ENCODE measurements at places on chromosomes 16 and 17.

DNA sequence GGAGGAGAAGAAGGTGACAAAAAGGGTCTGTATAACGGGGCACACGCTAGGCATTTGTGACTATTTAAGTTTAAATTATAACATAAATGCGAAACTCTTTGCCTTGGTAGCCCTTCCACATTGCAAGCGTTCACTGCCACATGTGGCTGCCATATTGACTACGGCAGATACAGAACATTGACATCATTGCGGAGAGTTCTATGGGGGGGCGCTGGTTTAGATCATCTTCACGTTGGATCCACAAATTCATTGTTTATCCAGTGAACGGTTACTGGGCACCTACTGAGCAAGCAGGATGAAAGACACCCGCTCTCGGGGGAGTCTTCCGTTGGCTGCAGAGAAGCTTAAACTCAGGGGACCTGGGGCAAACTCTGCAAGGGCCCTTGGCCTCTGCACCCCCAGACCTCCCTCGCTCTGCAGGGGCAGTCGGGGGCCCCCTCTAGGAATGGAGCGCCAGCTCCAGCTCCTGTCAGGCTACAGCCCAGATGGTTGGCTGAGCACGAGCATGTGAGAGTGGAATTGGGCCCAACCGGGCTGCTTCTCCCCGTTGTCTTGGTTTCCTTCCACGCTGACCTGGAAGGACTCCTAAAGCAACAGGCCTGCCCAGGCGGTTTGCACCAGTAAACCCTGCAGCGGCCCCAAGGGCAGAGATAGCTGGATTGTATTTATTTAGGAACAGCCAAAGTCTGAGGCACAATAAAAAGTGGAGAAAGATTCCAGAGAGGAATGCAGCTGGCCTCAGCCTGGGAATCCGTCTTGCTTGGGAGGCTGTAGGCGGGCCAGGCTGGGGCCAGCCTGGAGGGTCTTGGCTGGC lies 172.2 kb downstream of the SEC14L1 start:
- DNase-seq = peak; percentile 18

DNA sequence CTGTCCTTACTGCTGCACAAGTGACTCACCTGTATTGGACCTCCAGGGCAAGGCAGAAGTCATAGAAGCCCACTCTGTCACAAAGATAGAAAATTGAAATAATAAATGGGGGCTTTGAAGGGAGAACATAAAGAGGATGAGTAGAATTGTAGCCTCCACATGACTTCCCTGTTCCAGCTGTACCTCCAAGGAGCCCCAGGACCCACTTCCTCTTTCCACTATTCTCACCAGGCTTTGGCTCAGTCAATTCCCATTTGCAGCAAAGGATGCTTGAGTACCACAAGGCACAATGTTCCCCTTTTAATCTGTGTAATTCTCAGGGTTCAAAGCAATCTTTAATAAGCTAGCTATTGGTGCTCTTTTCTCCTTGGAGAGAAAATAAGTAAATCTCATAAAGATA lies 512.1 kb downstream of the TOX3 start:
- no peak for DNase-seq

GRCh38 chr16:67449336-67449735 lies 18.4 kb downstream of the HSD11B2 start:
- no peak for DNase-seq

- no peak for DNase-seq
Measured at GRCh38 chr17:62745806-62746205, 62.3 kb downstream of the MARCHF10 start.

GRCh38 chr17:79064026-79064425 lies 10.6 kb upstream of the ENGASE start:
- DNase-seq = no peak

- DNase-seq = no peak
Measured at GRCh38 chr16:57260294-57260929, 15.4 kb downstream of the ARL2BP start.

DNA sequence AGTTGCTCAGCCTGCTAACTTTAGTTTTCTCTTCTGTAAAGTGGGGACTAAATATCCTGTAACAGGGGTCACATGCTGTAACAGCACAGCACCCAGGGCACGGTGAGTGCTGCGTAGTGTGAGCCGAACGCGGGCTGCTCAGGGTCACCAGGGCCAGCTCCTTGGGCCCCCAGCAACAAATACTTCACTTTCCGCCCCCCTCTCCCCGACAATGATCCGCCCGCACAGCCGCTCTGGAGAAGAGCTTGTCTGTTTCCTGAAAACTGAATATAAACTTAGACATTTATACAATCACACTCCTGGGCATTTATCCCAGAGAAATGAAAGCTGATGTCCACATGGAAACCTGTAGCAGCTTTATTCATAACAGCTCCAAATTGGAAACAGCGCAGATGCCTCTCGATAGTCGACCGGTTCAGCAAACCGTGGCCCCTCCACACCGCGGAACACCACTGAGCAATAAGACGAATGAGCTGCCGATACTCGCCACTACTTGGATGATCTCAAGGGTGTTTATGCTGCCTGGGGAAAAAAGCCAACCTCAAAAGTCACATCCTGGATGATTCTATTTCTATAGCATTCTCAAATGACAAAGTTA lies 267.2 kb downstream of the PARN start:
- no peak for DNase-seq

DNA sequence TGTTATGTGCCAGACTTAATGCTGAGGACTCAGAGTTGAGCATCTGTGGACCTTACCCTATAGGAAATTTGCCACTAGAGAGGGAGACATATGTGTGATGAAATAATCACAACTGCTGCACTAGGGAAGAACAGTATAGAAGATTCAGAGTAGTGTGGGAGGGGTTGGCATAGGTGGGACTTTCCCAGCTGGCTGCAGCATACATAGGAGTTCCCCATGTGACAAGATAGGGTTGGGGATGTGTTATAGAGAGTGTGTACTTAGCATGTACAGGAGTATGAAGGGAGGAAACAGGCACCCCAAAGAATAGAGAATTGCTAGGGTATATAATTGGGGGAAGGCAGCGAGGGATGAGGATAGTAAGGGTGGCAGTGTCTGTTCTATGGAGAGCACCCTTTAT lies 2.9 kb downstream of the NUP93 start:
- DNase-seq = no peak

DNA sequence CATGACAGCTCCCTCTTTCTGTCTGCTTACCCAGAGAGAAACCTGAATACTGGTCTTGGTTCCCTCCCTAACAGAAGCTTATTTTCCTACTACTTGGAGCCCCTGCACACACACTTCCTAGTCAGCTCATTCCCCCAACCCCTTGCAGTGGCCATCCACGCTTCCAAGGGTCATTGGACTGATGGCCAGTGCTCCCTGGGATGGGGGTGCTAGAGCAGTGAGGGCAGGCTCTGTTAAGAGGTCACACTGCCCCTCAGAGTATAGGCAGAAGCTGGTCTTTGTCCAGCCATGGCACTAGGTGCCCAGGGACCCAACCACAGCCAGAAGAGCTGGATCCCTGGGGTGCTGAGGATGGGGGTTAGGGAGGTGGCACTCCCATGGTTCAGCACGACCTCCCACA lies 12.5 kb downstream of the DRC3 start:
- DNase-seq = no peak

- no peak for DNase-seq
Measured at GRCh38 chr16:9797306-9797705, 384.9 kb downstream of the GRIN2A start.

DNA sequence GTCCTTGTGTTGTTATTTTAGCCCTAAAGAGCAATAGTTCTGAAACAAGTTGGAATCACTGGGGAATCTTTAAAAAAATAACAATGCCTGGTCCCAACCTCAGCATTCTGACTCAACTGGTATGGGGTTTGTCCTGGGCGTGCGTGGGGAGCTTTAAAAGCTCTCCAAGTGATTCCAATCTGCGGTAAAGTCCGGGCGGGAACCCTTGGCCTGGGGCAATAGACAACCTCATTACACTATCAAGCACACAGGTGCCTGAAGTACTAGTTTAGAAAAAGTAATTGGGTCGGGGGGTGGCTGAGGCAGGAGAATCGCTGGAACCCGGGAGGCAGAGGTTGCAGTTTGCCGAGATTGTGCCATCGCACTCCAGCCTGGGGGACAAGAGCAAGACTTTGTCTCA lies 4.4 kb downstream of the STX8 start:
- DNase-seq = no peak

DNA sequence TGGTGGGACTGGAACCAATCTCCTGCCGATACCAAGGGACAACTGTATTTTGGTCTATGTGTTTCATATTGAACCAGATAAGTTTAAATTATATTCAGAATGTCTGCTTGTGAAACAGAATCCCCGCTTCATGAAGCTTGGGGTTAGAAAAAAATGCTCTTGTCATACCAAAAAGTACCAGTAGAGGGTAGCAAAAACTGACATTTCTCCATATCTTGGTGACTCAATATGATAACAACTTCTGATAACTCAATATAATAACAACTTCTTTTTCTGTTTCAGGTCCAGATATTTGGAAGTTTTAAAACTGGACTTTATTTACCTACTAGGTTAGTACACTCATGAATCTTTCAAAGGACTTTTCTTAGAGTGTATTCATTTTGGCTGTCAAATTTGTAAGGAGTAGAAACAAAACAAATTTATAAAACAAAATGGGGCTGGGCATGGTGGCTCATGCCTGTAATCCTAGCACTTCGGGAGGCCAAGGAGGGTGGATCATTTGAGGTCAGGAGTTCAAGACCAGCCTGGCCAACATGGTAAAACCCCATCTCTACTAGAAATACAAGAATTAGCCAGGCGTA lies 52.3 kb upstream of the ADCY7 start:
- no peak for DNase-seq

DNA sequence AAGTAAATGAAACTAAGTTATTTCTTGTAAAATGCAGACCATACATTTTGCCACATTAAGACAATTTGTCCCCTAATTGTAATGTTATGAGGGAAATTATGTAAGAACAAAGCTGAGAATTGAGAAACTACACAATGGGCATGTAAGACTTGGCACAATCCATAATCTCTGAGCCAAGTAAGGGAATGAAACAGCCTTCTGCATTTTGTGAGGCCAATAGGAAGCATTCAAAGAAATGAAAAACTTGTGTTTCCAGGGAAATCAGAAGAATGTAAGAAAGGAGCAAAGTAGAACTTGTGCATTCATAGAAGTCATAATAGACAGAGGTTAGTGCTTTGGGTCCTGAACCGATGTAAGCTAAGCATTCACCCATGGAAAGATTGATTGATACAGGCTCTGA lies 1.8 kb downstream of the KRTAP9-4 start:
- no peak for DNase-seq

GRCh38 chr16:14455573-14455972 lies 174.5 kb downstream of the PARN start:
- DNase-seq = no peak

DNA sequence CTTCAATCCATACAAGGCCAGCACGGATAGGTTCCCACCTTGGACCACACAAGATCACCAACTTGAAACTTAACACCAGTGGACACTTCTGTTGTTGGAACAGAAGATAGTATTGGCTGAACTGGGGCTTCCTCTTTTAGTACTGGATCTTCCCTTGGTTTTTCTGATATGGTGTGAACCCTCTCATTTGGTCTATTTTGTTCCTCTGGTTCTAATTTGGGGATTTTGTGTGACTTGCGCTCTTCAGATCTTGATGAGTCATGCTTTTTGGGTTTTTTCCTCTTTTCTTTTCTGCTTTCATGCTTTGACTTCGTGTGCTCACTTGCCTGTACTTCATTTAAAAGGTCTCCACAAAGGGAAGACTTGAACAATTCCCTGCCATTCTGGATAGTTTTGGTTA lies 39.0 kb downstream of the SOST start:
- DNase-seq = no peak

GRCh38 chr17:69235338-69236058 lies 6.9 kb upstream of the ABCA10 start:
- DNase-seq = peak; percentile 65

DNA sequence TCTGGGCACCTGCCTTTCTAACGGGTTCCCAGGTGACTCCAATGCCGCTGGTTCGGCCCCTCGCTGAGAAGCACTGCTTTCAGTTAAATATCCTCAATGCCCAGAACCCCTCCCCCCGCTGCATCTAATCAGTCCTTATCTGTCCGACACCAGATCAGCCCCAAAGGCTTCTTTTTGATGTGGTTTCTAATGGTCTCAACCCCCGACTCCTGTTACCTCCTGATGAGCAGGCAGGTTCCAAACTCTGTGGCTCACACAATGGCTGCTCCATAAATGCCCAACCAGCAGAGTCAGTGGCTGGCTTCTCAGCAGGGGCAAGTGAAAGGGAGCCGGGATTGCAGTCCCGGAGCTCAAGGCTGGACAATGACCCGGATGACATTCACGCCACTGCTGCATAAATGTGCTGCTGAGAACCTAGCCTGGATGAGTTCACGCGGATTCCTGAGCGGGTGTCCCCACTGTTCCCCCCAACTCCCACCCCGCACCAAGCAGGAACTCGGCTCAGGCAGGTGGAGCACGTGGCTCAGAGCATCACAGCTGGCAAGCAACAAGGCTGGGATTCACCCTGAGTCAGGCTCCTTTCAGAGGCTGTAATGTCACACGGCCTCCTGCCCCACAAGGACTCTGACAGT lies 1.0 kb upstream of the SLC38A8 start:
- DNase-seq = no peak

- no peak for DNase-seq
Measured at GRCh38 chr16:86080131-86080875, 181.3 kb downstream of the IRF8 start.

GRCh38 chr17:73906896-73907870 lies 262.9 kb upstream of the SDK2 start:
- no peak for DNase-seq

DNA sequence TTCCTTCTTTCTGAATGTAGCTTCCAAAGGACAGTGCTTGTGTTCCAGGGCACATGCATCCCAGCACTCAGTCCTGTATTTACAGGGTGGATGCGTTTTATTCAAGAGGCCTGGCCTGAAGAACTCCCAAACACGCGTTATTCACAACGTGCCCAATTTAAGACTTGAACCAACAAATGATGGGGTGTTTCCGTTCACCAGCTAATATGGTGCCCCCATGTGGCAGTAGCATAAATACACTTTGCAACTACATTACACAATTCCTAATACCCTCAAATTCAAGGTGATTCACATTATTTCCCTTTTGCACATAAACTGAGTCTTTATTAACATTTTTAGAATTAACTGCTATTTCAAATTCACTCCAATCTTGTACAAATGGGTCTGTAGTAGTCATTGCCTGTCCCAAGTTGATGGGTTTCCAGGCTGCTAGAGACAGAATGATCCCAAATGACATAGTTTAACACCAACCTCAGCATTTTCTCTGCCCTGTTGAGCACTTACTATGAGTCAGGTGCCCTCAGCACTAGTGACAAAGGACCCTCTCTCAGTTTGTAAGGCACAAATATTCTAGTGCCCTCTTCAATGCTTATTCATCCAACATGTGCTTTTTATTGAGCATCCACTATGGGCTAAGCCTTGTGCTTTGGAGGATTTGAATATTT lies 26.9 kb downstream of the HSD17B2 start:
- no peak for DNase-seq

All from mesothelial cell of epicardium (in vitro differentiated cells).